Effector memory CD8-positive, alpha-beta T cell (primary cell): ENCODE measurements at places on chromosomes 12 and 14.

DNA sequence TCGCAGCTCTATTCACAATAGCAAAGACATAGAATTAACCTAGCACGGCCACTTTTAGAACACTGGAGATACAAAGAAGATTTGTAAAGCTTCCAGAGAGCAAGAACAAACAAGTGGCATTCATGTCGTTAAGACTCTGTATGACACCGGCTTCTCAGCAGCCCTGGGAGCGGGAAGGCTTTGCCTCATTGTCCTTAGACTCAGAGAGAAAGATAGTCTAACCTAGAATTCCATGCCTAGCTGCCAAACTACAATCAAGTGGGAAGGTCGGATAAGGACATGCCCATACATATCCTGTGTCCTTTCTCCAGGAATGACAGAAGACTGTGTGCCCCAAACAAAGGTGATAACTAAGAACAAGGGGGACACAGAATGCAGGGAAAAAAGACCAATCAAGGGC, 1038.3 kb downstream of the BCL11B start:
- DNase-seq, result no peak

- no peak for DNase-seq
Measured at GRCh38 chr12:82314406-82314892, 43.7 kb downstream of the CCDC59 start.

- DNase-seq, result no peak
Measured at GRCh38 chr14:82587226-82587625, 1053.6 kb upstream of the SEL1L start.

DNA sequence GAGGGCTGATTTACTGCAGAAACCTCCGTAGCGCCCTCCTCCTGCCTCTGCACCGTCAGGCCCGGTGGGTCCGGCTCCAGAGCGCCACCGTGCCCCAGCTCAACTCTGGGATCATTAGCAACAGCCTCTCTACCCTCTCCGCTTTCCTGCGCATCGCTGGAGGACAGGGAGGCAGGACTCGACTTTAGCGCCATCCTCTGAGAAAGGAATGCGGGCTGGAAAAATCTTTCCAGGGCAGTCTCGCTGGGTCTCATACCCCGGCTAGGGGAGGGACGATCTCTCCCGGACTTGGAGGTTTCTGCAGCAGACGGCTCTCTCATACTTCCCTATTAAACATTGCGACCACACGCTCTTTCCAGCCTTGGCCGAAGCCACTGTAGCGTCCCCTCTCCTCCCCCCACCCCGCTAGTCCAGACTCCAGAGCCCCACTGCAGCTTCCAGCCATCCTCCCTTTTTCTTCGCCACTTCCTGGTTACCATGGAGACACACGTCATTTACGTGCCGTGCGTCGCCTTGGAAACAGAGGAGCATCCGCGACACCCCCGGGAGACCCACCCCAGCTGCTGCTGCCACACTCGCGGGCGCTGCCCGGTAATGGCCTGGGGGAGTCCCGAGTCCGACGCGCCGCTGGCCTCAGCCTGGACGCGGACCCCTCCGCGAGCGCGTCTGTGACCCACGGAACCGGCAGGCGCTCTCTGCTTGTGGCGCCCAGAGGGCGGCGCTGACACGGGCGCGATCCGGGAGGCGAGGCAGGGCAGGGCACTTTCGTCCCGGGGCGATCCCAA, at the start of gene CCDC184:
CCDC184 (plus strand) TSS at position 554 of the 785 bp plus-strand sequence. CDS start 479 bp downstream, outside the sequence.
- DNase-seq, result peak; percentile 77

DNA sequence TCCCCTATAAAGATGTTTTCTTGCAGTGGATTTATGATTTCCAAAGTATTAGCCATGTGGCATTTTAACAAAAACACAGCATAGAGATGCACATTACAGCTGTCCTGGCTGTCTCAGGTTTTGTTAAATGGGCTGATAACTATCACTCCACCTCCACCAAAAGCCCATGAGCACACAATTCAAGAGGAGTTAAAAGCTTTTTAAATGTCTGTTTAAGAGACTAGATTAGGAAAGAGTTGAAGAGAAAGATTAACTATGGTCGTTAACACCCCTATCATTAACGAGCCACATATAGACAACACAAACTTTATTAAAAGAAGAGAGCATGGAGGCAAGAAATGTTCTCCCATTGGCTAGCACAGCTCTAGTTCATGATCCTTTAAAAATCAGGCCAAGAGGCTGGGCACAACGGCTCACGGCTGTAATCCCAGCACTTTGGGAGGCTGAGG, 14.5 kb downstream of the CBX5 start:
- no peak for DNase-seq

GRCh38 chr14:33846100-33846824, 104.6 kb downstream of the EGLN3 start:
- no peak for DNase-seq

- no peak for DNase-seq
Measured at GRCh38 chr14:33931461-33931860, 19.4 kb downstream of the EGLN3 start.

DNA sequence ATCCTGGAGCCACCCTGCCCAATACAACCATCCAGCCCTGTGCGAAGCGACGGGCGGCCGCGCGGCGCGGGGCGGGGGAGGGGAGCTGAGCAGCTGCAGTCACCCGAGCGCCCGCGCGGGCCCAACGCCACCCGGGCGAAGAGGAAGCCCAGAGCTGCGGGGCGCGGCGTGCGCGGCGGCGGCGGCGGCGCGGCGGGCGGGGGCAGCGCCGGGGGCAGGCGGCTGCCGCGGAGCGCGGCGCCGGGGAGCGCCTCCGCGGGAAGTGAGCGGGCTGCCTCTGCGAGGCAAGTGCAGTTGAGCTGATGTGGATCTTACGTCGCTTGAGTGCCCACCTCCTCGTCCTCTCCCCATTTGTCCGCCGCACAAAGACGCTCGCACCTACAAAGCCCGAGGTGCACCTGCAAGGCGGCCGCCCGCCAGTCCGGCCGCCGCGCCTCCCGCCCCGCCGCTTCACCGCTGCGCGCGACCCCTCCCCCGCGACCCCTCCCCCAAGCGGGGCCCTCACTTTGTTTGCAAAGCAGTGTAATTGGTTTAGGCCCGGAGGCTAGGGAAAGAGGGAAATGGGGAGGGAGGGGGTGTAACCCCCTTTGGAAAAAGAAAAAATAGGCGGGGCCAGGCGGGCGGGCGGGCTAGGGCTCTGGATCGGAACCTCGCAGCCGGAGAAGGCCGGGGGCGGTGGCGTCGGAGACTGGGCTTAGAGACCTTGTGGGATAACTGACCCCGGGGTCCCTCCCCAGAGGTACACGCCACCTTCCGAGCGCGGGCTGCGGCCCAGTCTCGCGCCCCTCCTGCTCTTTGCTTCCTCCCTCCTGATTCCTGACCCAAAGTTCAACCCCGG, at the start of the genes FOXA1 and TTC6:
FOXA1 (minus strand) TSS at position 279 of the 838 bp plus-strand sequence; CDS start at position 2, 277 bp downstream.
TTC6 (plus strand) TSS at position 659 of the 838 bp plus-strand sequence. CDS start 26,436 bp downstream, outside the sequence.
- DNase-seq, result no peak

DNA sequence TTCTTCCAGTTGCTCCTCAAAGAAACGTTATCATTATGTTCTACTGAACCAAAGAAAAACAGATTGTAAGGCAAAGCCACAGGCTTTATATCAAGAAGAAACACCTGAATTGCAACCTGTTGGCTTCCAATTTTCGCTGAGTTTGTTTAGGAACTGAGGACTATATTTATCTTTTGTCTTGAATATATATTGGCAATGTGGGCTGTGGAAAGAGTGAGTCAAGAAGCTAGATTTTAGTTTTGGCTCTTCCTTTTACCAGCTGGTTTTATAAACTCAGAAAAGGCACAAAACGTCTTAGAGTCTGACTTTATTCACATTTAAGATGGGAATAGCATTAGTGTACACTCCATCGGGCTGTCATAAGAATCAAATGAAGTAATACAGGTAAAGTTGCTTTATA, 10.4 kb upstream of the PTHLH start:
- no peak for DNase-seq

DNA sequence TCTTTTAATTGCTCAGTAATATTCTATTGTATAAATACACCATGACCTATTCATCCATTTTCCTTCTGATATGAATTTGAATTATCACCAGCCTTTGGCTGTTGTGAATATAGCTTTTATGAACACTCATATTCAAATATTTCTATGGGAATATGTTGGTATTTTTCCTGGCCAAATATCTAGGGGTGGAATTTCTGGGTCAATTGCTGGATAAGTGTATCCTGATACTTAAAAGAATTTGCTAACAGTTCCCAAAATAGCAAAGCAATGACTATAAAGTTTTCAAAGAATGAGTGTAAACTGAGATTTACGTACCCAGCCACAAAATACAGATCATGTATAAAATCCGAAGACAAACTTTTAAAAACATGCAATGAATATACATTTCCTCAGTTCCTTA, 148.7 kb upstream of the CLEC14A start:
- no peak for DNase-seq

DNA sequence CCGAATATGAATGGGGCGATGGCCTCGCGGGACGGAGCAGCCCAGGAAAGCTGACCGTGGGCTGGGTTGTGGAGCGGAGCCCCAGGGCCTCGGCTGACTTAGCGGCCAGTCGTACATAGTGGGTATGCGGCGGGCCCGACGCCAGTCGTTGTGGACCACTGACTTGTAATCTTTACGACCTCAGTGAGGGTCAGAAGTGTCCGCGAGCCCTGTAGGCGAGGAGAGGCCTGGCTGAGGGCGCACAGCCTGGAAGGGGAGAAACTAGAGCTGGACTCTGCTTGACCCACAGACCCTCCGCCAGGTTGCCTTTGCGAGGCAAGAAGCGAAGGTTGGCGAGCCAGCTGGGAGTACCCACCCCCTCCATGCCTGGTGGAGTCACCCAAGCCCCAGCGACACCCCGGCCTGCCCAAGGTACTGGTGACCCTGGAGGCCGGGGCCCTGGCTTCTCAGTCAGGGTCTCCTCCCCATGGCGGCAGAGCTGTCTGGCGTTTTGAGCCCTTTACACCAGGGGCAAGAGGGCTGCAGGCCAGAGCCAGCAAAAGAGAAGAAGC, 15.6 kb upstream of the DYNC1H1 start:
- no peak for DNase-seq

- DNase-seq, result no peak
Measured at GRCh38 chr14:99876406-99876805, 83.2 kb downstream of the EML1 start.

DNA sequence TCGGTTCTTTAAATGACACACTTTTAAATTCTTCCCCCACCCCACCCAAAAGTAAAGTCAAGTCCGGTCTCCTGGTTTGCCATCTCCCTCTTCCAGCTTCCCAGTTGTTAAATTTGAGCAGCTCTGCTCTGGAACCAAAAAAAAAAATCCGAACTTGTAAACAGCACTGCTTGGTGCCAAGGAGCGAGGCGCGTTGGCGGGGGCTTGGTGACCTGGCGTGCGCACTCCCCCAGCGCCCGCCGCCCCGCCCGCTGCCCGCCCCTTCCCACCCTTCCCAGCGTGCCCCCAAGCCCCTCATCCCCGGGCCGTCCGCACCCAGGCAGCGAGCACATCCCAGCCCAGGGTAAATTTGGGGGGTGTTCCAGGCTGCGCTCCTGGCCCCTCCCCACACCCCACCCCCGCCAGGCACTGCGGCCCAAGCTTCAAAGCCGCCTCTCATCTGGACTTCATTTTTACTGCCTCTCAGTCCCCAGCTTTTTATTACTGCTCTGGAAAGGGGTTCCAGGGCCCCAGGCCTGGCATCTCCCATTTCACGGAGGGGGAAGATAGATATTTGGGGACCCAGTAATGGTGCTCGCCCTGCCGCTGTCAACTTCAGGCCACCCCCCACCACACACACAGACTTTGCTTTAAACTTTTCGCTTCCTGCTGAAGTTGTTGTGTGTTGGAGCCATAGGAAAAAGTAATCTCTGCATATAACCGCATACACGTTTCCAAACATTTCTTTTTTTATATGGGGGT, 11.7 kb upstream of the ITGB7 start:
- no peak for DNase-seq

- DNase-seq, result no peak
Measured at GRCh38 chr12:25014961-25015360, 66.1 kb upstream of the BCAT1 start.

DNA sequence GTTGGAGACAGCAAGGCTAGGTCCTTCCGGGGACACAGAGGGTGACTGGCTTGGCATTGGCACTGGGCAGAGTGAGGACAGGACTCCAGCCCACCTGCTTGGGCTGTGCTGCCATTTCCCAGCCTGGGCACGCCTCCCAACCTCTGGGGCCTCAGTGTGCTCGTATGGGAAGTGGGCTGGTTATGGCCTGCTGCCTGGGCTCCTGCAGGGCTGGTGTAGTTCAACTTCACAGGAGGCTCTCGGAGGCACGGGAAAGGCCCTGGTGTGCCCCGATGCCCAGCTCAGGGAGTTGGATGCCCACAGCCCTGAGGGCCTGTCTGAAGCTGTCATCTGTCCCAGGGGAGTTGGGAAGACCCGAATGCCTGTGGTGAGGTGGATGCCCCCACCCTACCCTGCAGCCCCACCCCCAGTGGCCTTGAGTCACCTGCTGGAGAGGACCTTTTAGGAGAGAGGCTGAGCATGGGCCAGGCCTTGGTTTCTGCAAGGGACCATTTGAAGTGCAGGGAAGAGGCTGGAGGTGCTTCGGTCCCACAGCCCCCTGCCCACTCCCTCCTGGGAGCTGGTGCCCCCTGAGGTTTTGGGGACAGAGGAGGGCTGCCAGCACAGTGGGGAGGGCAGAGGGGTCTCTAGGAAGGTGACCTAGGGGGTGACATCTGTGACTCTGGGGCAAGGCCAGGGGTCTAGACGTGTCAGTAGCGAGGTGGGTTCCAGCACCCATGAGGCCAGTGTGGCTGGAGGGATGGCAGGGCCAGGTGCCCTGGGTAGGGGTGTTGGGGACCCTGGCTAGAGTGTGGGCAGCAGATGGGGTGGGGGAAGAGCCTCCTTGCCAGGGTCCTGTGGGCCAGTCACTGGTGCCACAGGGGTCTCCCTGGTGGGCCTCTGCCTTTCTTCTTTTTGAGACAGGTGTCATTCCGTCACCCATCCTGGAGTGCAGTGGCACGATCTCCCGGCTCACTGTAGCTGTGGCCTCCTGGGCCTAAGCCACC, 9.1 kb downstream of the ULK1 start:
- DNase-seq, result no peak

GRCh38 chr12:82057770-82058169, 298.6 kb upstream of the PPFIA2 start:
- no peak for DNase-seq

DNA sequence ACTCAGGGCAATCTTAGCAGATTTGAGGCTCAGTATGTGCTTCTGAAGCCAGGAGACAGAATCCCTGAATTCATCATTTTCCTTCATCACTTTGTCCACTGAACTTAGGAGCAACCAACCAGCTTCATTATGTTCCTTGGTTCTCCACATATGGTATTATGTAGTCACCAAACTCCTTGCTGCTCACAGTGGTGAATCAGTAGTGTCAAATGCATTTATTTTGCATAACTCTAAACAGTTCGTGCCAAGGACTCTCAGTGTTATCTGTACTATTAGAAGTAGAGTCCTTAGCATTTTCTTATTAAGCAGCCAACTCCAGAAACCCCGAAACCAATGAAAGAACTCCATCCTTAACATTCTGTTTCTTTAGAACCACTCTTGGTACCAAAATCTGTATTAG, 466.9 kb upstream of the RGS6 start:
- no peak for DNase-seq

- peak; percentile 37 for DNase-seq
Measured at GRCh38 chr14:70821584-70822529, 12.5 kb upstream of the MAP3K9 start.
